NCI-H446 (cell line): ENCODE measurements at places on chromosomes 4 and X.

DNA sequence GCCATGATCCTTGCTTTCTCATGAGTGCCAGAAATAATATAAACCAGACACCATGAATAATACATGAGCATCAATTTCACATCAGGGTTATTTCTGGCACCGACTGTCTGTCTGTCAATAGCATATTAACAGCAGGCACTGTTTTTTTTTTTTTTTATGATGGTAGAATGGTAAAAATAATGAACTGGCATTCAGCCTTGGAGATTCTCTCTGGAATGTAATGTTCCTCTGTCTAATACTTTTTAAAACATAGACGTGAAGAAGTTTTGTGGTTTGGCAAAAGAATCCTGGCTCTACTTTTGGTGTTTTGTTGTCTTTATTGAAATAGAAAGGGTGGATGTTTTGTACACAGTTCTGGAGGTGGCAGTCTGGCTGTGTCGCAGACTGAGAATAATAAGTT lies 874.6 kb upstream of the PRKX start:
- no peak for DNase-seq

- DNase-seq, result peak; percentile 17
Observed at GRCh38 chrX:23434356-23434884, 99.8 kb downstream of the PTCHD1 start.

DNA sequence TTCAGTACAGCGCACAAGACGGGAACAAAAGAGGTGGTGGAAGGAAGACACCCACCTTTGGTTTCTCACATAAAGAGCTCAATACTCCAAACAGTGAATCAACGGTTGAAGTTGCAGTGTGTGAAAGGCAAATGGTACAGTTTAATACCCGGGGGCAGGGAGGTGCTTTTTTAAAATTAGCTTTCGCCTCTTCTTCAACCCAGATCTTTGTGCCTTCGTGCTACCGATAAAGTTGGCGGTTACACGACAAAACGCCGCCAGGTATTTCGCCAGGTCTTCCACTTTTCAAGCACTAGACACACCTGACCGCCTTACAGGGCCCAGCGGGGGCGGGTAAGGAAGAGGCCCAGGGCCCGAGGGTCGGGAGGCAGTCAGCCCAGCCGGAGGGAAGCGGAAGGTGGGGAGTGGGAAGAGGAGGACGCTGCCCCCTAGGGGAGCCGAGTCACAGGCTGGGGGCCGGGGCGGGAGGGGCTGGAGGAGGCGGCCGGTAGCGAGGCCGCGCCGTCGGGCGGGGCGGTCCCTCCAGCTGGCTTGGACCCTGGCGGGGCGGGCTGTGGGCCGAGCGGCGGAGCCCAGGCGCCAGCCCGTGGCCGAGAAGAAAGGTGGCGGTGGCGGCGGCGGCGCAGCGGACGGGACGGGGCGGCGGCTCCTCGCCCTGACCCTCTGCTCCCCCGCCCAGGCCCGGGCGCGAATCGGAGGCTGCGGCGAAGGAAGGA lies 16.0 kb downstream of the UTP3 start:
- DNase-seq, result peak; percentile 79

- DNase-seq, result peak; percentile 64
Observed at GRCh38 chr4:149264093-149264733, 551.4 kb downstream of the IQCM start.

DNA sequence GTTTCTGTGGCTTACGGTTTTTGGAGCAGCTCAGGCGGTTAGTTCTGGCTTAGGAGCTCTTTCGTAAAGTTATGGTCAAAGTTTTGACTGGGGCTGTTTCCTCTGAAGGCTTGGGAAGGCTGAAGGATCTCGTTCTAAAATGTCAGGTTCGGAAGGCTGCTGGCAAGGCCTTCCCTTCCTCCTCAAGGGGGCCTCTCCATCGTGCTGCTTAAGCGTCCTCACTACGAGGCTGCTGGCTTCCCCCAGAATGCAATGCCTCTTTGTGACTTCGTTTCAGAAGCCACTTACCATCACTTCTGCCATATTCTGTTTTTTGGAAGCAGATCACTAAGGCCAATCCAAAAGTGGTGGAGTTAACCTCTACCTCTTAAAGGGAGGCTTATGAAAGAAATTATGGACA lies 1196.4 kb upstream of the TENM3 start:
- no peak for DNase-seq

DNA sequence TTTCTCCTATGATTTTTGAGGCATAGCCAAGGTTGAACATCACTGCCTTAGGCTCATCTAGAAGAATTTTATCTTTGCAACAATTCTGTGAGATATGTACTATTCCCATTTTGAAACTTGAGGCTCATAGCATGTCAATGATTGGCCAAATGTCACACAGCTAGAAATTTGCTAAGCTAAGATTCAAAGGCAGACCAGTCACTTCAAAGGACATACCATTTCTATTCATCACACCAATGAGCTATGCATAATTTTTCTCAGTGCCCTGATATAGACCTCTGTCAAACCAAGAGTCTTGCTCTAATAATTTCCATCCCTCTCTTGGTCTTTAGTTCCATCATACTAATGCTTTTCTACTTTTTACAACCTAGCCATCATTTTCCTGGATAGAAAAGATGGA lies 27.6 kb upstream of the SERTM2 start:
- no peak for DNase-seq

DNA sequence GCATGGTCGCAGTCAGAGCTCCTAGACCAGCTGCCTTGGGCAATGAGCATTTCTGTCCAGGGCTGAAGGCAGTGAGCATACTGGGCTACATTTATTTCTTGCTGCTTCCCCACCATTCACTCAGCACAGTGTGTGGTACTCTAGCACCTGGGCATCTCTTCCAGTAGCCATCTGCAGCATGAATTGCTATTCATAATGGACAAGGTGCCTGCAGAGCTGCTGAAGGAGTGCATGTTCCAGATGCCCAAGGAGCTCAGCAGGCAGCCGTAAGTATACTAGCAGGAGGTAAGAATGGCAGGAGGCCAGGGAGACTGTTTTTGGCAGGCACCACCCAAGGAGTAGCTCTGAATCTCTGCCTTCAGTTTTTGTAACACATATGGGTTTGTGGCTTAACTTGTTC lies 110.4 kb upstream of the RXFP1 start:
- DNase-seq, result no peak

GRCh38 chrX:42772874-42773273 lies 5.1 kb downstream of the PPP1R2C start:
- DNase-seq, result no peak

DNA sequence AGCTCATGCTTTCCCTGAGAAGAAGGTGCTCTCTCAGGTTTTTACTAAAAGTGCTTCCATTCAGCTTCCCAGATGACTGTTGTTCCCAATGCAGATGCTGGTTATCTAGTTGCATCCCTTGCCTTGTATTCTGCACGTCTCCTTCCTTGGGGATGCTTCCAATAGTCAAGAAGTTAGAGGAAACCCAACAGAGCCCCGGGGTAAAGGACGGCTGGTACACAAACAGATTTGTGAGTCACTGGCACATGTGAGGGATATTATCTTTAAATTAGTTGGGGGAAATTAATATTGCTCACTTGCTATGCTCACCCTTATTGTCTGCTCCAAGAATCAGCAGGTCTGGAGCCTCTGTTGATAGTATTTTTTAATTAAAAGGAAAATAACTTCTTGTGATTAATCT lies 465.2 kb upstream of the BOD1L1 start:
- DNase-seq, result no peak

GRCh38 chr4:144989306-144989705 lies 108.7 kb downstream of the ANAPC10 start:
- DNase-seq, result no peak

DNA sequence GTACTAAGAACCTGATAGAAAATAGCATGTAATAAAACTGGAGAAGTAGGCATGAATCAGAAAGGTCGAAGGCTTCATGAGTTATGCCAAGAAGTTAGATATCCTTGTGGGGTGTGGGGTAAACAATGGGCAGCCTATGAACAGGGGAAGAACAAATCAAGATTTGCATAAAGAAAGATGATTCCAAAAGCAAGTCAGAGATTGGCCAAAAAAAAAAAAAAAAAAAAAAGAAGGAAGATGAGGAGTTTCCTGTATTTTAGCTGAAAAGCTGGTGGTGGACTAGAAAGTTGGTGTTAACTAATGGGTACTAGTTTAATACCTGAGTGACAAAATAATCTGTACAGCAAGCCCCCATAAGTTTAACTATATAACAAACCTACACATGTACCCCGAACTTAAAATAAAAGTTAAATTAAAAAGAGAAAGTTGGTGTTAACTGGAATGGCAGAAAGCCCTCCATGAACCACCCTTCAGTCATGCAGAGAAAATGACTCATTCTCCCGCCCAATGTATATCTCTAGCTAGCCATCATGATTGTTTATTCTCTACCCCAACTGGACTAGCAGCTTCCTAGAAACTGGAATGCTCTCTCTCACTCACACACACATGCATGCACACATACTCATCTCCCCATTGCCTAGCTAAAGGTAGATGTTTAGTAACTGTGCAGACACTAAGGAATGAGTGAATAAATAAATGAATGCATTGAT lies 41.7 kb downstream of the ATP11C start:
- no peak for DNase-seq

DNA sequence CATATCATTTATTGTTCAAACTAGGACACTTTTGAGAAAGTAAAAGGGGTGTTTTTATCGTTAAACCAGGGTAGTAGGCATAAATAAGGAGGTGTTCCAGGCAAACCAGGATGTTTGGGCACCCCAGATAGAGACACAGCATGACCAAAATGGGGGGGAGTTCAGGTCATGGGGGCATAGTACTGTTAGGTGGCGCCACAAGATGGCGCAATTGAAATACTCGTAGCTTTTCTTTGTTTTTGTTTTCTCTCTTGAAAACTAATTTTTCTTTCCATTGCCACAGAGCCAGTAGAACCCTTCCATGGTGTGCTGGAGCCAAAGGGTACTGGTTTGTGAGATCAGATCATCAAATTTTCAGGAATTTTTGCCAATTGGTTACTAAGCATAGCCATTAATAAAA lies 283.4 kb downstream of the BCOR start:
- no peak for DNase-seq

DNA sequence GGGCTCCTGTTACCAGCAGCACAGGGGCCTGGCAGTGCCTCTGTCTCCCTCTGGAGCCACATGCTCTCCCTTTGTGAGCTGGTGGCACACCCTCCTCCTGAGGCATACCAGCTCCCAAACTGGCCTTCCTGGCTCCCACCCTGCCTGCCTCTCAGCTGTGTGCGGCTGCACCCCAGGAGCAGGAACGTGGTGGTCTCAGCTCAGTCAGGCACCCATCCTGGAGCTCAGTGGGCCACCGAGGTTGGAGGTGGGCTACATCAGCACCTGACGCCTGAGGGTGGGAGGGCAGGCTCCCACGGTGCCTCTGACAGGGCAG lies 85.9 kb upstream of the NKX1-1 start:
- DNase-seq, result no peak
